ENCODE measurements at places on chromosomes 4 and X.

GRCh38 chrX:47179928-47180255 is 13.7 kb upstream of the UBA1 start:
- no peak for DNase-seq

- DNase-seq = no peak
Observed at GRCh38 chr4:127791391-127791790, 9.3 kb downstream of the HSPA4L start.

GRCh38 chr4:84879651-84880200 is 86.8 kb downstream of the WDFY3 start:
- peak; percentile 25 for DNase-seq

- no peak for DNase-seq
Observed at GRCh38 chrX:134443020-134443419, 16.9 kb upstream of the HPRT1 start.

DNA sequence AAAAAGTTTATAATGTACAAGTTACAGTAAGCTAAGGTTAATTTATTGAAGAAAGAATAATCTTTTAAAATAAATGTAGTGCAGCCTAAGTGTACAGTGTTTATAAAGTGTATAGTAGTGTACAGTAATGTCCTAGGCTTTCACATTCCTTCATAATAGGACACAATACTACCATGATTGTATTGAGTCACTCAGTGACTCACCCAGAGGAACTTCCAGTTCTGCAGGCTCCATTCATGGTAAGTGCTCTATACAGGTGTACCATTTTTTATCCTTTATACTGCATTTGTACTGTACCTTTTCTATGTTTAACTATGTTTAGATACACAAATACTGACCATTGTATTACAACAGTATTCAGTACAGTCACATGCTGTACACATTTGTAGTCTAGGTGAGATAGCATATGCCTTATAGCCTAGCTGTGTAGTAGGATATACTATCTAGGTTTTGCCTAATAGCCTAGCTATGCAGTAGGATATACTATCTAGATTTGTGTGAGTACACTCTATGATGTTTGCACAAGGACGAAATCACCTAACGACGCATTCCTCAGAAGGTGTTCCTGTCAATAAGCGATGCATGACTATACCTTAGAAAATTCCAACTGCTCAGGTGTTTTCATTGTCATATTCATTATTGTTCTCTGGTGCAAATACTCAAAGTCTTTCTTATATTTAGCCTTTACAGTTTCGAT is 5.5 kb upstream of the TMEM255A start:
- DNase-seq = no peak

- DNase-seq = no peak
Observed at GRCh38 chr4:2871911-2872310, 28.3 kb downstream of the ADD1 start.

GRCh38 chrX:123408821-123409737 is 225.0 kb downstream of the GRIA3 start:
- no peak for DNase-seq

DNA sequence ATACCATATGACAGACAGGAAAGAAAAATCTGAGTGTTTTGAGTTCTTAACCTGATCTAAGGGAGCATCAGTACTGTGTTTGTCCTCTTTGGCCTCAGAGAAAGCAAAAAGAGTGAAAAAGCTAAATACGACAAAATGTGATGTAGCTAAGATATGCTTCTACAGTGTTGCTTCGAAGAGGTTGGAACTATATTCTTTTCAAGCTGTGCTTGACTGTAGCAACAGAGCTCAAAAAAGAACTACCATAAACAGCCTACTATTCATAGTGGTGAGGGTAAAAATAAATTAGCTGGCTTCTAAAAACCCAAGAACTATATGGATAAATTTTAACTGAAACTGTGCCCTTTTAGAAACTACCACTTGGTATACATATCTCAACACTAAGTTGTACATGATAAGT is 881.8 kb upstream of the PCDH10 start:
- no peak for DNase-seq

DNA sequence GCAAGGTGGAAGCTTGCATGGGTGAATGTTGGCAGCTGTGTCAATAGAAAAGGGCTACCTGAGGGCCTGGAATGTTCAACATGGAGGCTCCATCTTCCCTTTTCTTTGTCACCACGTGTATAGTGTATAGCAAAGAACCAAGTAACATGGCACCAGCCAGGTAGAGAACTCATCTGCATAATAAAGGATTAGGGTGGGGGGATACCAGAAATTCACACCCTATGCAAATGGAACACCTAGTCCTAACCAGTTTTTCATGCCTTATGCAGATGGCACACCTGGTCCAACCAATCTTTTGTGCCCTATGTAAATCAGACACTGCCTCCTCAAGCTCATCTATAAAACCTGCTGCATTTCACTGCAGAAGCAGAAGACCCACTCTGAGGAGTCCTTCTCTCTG is 169.6 kb upstream of the GLRA2 start:
- DNase-seq = no peak

- DNase-seq = no peak
Observed at GRCh38 chr4:58491620-58492019, 1381.4 kb upstream of the IGFBP7 start.

DNA sequence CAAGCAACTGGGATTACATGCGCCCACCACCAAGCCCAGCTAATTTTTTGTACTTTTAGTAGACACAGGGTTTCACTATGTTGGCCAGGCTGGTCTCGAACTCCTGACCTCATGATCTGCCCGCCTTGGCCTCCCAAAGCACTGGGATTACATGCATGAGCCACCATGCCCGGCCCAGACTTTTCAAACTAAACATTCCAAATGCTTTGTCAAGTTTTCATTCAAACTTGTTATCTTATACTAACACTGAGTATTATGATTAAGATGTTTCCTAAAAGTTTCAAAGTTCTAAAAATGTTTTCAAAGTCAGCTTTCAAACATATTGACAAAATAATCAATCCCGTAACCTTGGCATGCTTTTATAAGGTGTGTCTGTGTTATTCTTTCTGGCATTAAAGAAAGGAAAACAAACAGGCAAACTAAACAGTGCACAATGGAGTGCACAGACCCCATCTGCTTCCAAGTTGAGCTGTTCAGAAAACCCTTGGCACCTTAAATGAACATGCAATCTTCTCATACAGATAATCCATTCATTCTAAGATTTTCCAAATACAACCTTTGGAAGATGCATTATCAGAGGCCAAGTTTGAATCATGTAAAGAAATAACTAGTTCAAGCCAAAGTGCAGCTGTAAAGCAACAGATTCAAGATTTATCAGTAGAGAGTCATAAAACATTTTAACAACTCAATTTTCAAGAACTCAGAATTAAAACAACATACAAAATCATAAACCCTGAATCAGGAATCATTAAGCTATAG is 49.1 kb downstream of the ABCG2 start:
- no peak for DNase-seq

DNA sequence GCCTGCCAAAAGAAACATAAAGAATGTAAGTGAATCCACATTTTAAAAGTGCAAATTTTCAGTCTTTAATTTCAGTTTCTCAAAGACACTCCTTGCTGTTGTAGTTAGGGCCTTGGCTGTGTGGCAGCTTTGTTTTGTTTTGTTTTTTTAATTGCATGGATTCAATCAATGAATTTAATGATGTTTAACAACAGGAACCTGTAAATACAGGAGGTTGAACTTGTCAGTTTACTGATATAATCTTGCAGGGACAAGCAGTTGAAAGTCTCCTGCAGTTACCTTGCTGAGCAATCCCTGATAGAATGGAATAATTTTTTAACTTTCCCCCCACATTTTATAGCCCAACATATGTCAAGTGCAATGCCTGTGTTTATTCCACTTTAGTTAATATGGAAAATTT is 528.3 kb upstream of the PCDH7 start:
- DNase-seq = no peak

- DNase-seq = no peak
Observed at GRCh38 chr4:62271107-62271506, 1071.0 kb downstream of the ADGRL3 start.

GRCh38 chr4:36351082-36351666 is 69.8 kb downstream of the DTHD1 start:
- DNase-seq = peak; percentile 20

GRCh38 chr4:80006935-80007744 is 65.9 kb downstream of the ANTXR2 start:
- DNase-seq = no peak

DNA sequence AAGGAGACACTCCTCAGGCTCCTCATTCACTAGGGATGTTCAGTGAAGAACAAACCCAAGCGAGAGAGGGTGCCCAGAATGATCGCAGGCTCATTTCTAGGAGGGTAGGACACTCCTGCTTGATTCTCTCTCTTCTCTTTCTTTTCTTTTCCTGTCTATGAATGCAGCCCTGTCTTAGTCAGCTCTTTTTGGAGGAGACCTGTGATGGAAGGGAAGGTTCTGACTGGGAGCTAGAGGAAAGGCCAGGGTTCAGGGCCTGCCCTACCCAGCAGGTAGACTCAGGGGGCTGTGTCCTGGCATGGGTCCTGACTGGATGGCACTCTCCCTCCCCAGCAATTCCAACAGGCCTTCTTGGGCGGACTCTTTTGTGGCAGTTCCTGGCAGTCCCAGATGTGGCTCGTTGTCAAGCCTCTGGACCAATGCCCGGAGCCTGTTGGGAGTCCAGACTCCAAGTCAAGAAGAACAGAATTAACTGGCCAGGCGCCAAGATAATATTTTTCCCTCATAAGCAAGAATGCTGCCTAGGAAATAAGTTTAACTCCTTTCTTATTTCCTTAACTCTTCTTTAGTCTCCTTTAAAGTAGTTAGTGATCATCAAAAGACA is 139.4 kb upstream of the SCML1 start:
- no peak for DNase-seq

DNA sequence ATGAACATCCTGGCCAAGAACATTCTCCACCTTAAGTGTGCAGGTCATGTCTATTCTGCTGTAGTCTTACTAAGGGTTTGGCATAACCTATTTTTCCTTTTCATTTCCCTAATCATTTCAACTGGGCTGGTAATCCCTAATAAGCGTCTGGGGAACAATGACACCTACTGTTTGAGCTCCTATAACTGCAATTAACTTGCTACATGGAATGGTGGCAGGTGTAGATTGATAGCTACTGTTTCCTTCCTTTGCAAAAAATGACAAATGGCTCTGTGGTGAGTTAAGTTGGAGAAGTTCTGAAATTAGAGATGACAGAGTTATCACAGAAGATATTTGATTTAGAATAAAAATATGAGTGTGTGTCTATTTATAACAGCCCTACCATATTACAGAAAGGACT is 104.5 kb upstream of the NAP1L5 start:
- DNase-seq = no peak

GRCh38 chr4:130172156-130172555 is 1076.2 kb downstream of the C4orf33 start:
- no peak for DNase-seq

DNA sequence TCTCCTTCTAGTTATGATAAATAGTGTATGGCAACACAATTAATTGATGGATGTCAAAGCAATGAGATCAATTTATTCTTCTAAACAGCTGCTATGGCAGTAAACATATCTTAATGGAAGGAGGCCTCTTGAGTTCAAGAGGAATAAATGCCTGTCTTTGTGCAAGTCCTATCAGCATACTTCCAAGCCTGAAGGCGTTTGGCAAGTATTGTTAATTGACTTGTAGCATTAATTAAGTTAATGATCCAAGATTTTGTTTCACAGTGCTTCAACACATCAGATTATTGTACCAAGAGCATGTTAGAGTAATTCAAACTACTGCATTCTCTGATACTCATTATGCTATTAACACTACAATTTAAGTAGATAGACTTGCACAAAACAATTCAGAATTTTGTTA is 144.8 kb downstream of the FAT4 start:
- DNase-seq = no peak

DNA sequence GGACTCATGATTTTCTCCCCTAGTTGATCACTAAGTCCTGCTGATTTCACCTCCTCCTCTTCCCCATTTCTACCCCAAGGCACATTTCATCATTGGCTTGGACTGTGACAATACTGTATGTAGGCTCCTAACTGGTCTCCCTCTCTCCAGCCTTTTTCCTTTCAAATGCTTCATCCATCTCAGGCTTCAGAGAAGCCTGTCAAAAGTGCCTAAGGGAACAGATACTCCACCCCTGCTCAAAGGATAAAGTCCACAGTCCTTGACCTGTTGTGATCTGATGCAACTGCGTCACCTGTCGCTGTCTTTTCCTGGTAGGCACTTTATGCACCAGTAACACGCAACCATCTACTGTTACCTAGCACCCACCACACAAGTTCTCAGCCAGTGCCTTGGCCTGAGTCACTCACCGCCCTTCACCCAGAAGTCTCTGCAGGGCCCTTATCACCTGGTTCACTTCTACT is 12.8 kb downstream of the SCARB2 start:
- no peak for DNase-seq

GRCh38 chr4:2803624-2804448 is 11.0 kb downstream of the SH3BP2 start:
- no peak for DNase-seq

DNA sequence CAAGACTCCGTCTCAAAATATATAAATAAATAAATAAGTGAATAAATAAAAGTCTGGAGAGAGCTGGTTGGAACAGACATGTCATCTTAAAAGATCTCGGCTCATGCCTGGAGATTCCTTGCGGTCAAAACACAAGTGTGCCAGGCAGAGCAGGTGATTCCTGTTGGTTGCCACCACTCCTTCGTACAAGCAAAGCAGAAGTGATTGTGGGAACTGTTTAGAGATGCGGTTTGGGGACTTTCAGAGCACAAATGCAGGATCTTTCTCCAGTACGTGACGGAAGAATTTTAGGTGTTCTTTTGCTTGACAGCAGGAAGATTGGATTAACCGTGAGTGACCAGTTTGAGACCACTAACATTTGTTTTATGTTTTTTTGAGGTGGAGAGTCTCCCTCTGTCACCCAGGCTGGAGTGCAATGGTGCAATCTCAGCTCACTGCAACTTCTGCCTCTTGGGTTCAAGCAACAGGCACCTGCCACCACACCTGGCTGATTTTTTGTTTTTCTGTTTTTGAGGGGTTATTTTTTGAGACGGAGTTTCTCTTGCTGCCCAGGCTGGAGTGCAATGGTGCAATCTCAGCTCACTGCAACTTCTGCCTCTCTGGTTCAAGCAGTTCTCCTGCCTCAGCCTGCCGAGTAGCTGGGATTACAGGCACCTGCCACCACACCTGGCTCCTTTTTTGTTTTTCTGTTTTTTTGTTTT is 2.8 kb upstream of the CRLF2 start:
- no peak for DNase-seq

GRCh38 chrX:48989483-48989882 is 12.6 kb downstream of the GRIPAP1 start:
- no peak for DNase-seq

GRCh38 chr4:93029769-93030168 is 726.0 kb downstream of the GRID2 start:
- no peak for DNase-seq

GRCh38 chrX:128891554-128891953 is 631.7 kb downstream of the SMARCA1 start:
- no peak for DNase-seq

GRCh38 chr4:163598028-163598427 is 103.5 kb downstream of the TMA16 start:
- no peak for DNase-seq

DNA sequence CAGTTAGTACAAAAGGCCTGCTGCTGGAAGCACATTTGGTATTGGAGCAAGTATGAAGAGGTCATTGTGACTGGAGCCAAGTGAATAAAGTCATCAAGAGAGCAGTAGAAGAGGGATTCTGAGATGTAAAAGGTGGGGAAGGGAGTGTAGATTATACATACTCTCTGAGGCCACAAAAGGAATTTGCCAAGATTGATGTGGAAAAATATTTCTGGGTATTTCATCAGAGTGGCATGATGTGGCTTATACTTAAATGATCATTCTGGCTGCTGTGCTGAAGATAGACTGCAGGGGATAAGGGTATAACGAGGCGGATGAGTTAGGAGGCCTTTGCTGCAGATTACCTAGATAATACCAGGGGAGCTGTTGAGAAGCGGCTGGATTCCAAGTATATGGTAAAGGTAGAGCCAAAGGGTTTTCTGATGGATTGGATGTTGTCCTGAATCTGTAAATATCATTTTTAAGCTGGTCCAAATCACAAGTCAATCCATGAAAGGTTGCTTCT is 231.8 kb upstream of the AGA start:
- no peak for DNase-seq

Measured in COLO829 (cell line).